ENCODE measurements at places on chromosomes 7 and 10.

- DNase-seq: no peak
Observed at GRCh38 chr7:148214101-148214500, 376.5 kb upstream of the C7orf33 start.

GRCh38 chr10:33882996-33883395 lies 548.5 kb upstream of the NRP1 start:
- DNase-seq: no peak

DNA sequence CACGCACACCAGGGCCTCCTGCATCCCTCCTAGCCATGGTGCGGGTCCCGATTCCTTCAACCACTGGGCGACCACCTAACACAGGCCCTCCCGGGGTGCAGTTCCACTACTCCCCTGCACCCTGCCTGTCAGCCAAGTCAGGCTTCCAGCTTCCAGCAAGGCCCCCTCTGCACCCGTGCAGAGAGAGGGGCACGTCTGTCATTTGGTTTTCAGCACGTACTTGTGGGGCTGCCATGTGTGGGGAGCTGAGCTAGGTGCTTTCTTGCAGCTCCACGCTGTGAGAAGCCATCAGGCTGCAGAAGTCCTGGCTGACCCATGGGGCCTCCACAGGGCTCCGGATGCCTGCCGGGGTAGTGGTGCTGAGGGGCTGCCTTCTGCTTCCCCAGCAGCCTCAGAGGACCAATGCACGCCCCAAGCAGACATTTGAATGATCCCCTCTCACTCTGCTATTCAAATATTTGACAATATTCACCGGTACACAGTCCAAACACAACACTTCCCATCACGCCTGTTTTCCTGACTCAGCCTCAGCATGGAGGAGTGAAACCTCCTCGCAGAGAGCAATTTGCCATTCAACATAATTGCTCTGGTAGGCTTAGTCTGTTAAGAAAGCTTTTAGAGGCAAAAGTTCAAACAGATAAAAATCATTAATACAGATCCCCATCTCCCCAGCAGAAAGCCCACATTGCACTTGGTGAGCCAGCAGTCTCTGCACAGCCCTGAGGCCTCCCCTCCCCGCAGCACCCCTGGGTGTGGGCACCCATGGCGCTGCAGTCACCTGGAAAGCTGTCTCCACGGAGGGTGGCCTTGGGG lies 449.9 kb downstream of the PTPRN2 start:
- DNase-seq: no peak

GRCh38 chr10:102641402-102641801 lies 2.9 kb upstream of the TRIM8 start:
- DNase-seq: no peak

DNA sequence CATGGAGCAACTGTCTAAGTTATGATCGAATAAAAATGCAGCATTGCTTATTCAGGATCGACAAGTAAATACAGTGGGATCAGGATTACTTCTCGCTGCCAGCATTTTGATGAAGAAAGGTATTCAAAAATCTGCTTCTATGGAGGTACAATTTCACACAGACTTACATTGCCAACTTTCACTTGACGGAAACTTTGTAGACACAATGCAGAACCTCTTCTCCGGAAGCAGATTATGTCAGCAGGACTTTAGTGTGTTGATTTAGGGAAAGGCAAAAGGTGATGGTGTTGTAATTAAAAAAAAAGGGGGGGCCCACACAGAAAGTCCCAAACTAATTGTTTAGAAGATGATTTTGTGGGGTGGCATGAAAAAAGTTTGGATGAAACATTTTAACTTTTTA lies 462.4 kb upstream of the KLF6 start:
- no peak for DNase-seq

DNA sequence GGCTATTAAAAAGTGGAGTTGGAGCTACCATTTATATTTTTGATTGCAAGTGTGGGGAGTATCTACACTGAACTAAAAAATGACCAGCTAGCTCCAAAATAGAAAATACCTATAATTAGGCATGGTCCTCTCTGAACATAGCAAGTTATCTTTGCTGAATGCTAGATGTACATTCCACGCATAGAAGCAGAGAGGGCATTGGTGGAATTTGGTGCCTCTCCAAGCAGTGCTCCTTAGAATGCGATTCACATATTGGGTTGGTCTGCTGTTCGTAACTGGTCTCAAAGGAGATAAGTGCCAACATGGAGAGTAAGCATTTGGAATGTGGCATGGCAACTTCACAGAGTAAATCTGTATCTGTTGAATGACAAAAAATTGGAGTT lies 196.2 kb downstream of the PTN start:
- DNase-seq: no peak

DNA sequence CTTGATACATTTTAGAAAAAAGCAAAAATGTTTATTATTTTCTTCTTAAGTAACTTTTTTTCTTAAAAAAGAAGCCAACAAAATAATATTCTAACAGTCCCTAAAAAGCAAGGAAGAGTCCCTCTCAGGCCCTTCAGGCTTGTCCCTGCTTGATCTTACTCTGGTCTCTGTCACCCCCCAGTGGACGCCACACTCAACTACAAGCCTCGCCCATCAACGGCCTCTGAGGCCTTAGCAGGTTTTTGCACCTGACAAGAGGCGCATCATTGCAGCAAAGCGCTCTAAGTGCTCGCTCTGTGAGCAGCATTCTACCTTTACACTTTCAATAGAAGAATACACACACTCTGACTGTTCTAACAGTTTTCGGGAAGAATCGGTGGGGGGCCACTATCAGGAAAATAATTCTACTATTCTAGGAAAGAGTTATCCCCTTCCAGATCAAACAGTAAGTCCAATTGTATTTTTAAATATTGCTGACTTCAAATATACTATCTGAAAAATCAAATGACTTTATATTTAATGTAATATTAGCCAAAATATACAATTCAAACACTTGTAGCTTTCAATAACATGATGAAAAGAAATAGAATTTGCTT lies 139.2 kb downstream of the USP6NL start:
- DNase-seq: peak; percentile 30

- DNase-seq: no peak
Observed at GRCh38 chr10:78688901-78689583, 379.7 kb upstream of the ZMIZ1 start.

DNA sequence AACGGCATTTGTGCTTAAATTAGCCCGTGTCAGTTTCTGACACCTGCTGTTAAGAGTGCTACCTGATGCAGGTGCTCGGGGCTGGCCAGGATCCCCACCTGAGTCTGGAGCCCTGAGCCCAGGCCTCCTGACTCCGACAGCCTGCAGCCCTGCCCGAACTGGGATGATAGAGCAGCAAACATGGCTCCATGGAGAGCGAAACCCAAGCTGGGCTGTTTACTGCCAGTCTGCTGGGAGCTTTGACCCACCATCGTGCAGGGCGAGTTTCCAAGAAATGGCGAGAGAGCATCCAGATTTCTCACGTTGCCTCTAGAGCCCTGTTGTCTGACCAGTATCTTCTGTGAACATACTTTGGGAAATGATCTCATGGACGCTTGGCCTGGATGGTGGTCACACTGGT lies 66.2 kb downstream of the MGMT start:
- DNase-seq: no peak

- DNase-seq: no peak
Observed at GRCh38 chr7:46123-46829, 146.1 kb upstream of the FAM20C start.

- DNase-seq: no peak
Observed at GRCh38 chr10:124300224-124300623, 118.5 kb downstream of the OAT start.

DNA sequence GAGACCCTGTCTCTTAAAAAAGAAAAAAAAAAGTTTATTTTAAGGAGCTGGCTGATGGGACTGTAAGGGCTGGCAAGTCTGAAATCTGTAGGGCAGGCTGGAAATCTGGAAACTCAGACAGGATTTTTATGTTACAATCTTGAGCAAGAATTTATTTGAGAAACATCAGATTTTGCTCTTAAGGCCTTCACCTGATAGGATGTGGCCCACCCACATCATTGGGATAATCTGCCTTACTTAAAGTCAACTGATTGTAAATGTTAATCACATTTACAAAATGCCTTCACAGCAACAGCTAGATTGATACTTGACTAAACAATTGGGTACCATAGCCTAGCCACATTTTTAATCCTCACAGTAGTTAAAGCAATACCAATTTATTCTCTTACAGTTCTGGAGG lies 11.5 kb downstream of the MINDY4 start:
- no peak for DNase-seq

All from stimulated activated CD8-positive, alpha-beta memory T cell treated with anti-CD3 and anti-CD28 coated beads, Interleukin-4, amount 100 ng/mL, for 4 hours (primary cell).